ENCODE measurements at places on chromosomes 4 and X. TPM values are rescaled to one million over a fixed set of nuclear protein-coding genes. Genes with fewer than 3 reads are reported as not detected.

Gene KIT
- total RNA-seq = 0.12 TPM

DNA sequence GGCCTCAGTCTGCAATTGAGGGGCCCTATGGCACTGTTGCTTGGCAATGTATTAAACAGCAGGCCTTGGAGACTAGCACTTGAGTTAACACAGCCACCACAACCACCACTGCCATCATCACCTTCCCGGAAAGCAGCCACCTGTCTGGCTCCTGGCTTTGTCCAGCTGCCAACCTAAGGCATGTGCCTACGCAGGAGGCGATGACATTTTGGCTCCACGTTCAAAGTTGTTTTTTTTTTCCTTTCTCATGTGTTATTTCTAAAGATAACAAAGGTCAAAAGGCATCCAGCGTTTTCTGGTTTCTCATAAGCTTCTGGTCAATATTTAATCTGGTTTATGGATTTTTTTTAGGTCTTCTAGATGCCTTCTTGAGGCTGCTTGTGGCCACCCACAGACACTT is 7.5 kb downstream of the CLDN2 start:
- no peaks in the 10 kb centered on the region for H3K36me3 ChIP-seq
- H3K4me1 ChIP-seq = no peaks in the 10 kb centered on the region
- no peak for DNase-seq
- no peak overlapping the region for H3K4me3 ChIP-seq
- H3K27me3 ChIP-seq = no peaks in the 10 kb centered on the region
- no peak overlapping the region for H3K27ac ChIP-seq

Gene NMU
- total RNA-seq = 8.6 TPM

GRCh38 chr4:120839974-120840751 is 82.4 kb downstream of the PRDM5 start:
- H3K4me3 ChIP-seq = no peak overlapping the region
- H3K27me3 ChIP-seq = no peaks in the 10 kb centered on the region
- DNase-seq = no peak
- H3K4me1 ChIP-seq = no peaks in the 10 kb centered on the region
- H3K36me3 ChIP-seq = peaks cover 3% of the 10 kb centered on the region

Gene GNRHR
- 0.08 TPM for total RNA-seq

Gene FGB
- not detected for total RNA-seq

- H3K36me3 ChIP-seq = no peaks in the 10 kb centered on the region
- no peak overlapping the region for H3K27ac ChIP-seq
- no peaks in the 10 kb centered on the region for H3K4me1 ChIP-seq
- H3K27me3 ChIP-seq = no peaks in the 10 kb centered on the region
- no peak overlapping the region for H3K4me3 ChIP-seq
Observed at GRCh38 chr4:155530857-155531256, 135.8 kb upstream of the GUCY1A1 start.

Gene NXT2
- 15.2 TPM for total RNA-seq

Gene RADX
- 4.9 TPM for total RNA-seq

DNA sequence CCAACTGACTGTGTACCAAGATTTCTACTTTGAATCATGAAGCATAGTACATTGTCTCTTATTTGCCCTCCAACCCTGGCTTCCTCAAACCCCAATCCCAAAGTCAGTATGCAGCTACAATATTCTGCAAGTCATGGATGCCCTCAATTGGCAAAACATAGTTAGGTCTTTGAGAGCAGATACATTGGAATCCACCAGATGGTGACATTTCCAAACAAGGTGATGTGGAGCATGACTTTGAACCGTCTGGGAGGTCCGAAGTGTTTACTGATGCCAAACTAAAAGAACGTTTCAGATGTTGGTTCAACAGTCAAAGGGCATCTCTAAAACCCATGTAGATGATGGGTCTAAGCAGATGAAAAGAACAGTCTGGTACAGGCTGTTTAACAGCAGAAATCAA is 43.7 kb upstream of the FRMD7 start:
- no peak for DNase-seq
- no peaks in the 10 kb centered on the region for H3K4me1 ChIP-seq
- H3K36me3 ChIP-seq = no peaks in the 10 kb centered on the region
- H3K27me3 ChIP-seq = no peaks in the 10 kb centered on the region
- no peak overlapping the region for H3K4me3 ChIP-seq

- DNase-seq = no peak
- H3K4me3 ChIP-seq = no peak overlapping the region
- H3K27me3 ChIP-seq = no peaks in the 10 kb centered on the region
- no peaks in the 10 kb centered on the region for H3K36me3 ChIP-seq
- H3K4me1 ChIP-seq = no peaks in the 10 kb centered on the region
Observed at GRCh38 chrX:130999360-130999759, 58.8 kb upstream of the ARHGAP36 start.

Gene STPG2
- total RNA-seq = not detected

Gene FHDC1
- total RNA-seq = 2.0 TPM

DNA sequence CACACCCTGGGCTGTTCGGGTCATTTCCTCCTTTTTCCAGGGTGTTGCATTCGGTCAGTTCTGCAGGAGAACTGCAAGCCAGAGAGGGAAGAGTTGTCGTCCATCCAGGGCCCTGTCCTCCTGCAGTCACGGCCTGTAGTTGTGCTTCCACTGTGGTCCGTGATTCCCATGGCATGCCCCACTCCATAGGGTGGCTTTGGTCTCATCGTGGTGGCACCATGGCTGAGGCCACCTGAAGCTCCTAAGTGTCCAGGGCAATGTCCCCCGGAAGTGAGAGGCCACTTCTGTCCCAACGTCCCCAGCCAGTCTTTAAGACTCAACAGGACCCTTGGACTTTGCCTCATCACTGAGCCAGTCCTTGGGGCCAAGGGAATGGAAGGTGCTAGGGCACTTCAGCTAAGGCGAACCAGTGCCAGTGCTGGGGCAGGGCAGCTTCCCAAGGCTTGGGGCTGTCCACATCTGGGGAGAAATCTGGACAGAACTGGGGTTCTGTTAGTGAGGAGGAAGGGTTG is 83.7 kb downstream of the HTRA3 start:
- H3K4me1 ChIP-seq = peaks cover 25% of the 10 kb centered on the region
- DNase-seq = no peak
- H3K27me3 ChIP-seq = no peaks in the 10 kb centered on the region
- H3K27ac ChIP-seq = peak overlapping the region; percentile 26
- H3K36me3 ChIP-seq = no peaks in the 10 kb centered on the region

DNA sequence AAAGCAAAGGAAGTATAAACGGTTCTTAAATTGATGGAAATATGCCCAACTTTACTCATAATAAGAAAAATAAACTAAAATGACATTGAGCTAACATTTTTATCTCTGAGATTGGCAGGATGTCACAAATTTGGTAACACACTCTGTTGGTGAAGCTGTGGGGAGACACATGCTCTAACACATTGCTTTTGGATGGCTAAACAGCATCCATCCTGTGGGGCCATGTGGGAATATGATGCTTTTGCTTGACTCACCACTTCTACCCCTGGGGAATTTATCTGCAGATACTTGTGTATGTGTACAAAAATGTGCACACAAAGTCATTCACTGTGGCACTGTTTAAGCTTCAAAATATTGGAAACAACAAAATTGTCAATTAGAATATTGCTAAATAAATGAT is 100.2 kb downstream of the ANAPC4 start:
- no peaks in the 10 kb centered on the region for H3K4me1 ChIP-seq
- H3K36me3 ChIP-seq = no peaks in the 10 kb centered on the region
- no peaks in the 10 kb centered on the region for H3K27me3 ChIP-seq
- no peak for DNase-seq

GRCh38 chr4:56222514-56222913 is 164.8 kb downstream of the AASDH start:
- H3K36me3 ChIP-seq = 0 out of 2 replicates have a peak, but pooled peaks cover 2% of the 10 kb centered on the region
- no peak for DNase-seq
- no peaks in the 10 kb centered on the region for H3K27me3 ChIP-seq
- H3K4me3 ChIP-seq = no peak overlapping the region

DNA sequence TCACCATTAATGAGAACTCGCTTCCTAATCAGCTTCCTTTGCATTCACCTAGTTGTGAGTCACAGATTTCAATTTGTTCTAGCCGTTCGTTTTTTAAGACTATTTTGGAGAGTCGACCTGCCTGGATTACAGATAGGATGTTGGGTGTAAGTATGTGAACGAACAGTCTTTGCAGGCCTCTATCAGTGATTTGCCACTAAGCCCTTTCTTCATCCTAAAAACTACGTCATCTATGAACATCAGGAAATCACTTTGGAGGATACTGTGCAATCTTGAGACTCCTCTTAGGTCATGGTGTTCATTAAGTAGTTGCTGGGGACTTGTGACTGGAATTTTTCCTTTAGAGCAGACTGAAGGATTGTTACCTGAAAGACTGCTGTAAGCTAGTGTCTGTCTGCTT is 1.1 kb downstream of the POLA1 start:
- peaks cover 25% of the 10 kb centered on the region for H3K4me1 ChIP-seq
- H3K4me3 ChIP-seq = peak overlapping the region; percentile 76
- peaks cover 7% of the 10 kb centered on the region for H3K36me3 ChIP-seq
- H3K27ac ChIP-seq = no peak overlapping the region
- no peaks in the 10 kb centered on the region for H3K27me3 ChIP-seq

Gene CENPVL1
- total RNA-seq = not detected
